Hypothalamus (tissue), 51 donors: ENCODE measurements at places on chromosomes 6 and 20.

DNA sequence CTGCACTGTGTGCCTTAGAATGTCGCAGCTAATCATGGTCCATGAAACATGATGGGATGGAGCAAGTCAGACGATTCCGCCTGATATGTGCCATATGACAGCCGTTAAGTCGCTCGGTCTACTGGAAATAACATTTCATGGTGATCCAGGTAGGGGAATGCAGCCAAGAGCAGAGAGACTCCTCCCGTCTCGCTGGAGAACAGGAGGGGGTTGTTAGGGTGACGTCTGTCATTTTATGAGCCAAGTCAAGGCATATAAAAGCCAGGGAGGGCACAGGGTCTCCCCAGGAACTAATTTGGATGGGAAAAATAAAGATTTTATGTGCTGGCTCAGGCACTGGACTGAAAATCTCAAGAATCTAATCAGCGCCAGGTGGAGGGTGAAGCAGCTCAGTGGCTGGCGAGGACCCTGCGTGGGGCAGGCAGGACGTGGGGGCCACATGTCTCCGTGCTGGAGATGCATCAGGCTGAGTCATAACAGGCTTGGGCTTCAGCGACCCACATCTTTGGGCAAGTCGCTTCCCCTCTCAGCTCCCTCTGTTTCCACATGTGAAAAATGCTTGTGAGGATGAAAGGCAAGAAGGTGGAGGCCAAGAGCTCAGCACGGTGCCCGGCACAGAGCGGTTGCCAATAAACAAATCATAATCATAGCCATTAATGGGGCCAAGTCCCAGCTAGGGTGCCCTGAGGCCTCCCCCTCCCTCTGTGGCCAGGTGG, 234.6 kb downstream of the ANKRD60 start:
- DNase-seq = no peak

GRCh38 chr20:17863577-17864292, 104.9 kb downstream of the SNX5 start:
- DNase-seq = no peak

DNA sequence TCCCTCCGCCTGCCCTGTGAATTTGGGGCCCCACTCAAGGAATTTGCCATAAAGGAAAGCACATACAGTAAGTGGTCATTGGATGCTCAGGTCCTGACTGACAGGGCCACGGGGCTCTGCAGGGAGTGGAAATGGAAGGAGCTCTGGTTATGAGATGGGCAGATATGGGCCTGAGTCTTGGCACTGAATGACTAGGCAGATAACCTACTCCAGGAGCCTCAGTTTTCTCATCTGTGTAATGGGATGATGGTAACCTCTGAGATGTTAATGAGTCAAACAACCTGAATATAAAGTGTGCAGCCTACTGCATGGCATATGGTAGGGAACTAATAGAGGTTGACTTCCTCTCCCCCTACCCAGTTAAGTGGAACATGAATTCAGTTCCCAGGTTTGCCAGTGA, 56.4 kb upstream of the NAA20 start:
- no peak for DNase-seq

DNA sequence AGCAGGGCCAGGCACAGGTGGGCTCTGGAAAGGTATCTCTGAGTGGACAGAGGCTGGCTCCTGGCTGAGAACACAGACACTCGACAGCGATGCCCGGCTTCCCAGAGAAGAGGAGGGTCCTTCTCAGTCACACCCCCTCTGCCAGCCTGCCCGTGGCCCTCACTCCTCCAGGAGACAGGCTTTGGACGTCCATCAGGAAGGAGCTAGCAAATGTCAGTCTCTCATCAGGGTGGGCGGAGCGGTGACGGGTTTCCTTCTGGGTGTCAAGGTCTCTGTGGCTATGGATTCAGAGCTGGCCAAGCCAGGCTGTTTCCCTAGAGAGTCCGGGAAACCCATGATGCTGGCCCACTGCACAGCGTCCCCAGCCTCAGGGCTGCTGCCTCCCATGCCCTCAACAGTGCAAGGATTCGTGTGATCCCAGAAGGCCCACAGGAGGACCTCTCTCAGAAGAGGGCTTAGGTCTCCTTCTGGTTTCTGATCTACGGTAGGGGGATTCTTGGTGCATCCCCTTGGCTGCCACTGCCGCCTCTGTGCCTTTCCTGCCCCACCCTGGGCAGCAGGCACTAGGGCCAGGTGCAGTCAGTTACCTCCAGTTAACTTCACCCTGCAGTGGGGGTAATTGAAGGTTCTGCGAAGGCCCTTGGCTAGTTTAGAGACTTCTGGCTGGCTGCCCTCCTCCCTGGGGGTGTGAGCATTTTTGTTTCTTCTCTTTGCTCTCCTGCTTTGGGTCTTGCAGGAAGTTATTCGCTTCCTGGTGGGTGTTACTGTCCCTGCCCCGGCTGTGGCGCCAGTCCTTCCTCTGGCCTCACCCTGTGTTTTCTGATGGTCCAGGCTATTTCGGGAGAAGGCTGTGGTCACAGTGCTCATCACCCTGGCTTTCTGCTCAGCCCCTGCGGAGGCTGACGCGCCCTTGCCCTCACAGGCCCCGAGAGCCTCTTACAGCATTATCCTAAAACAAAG, 80.2 kb downstream of the CDH4 start:
- no peak for DNase-seq

- no peak for DNase-seq
Measured at GRCh38 chr20:62764156-62764935, 31.9 kb upstream of the MRGBP start.

GRCh38 chr6:76942203-76942966, 520.9 kb downstream of the HTR1B start:
- no peak for DNase-seq

DNA sequence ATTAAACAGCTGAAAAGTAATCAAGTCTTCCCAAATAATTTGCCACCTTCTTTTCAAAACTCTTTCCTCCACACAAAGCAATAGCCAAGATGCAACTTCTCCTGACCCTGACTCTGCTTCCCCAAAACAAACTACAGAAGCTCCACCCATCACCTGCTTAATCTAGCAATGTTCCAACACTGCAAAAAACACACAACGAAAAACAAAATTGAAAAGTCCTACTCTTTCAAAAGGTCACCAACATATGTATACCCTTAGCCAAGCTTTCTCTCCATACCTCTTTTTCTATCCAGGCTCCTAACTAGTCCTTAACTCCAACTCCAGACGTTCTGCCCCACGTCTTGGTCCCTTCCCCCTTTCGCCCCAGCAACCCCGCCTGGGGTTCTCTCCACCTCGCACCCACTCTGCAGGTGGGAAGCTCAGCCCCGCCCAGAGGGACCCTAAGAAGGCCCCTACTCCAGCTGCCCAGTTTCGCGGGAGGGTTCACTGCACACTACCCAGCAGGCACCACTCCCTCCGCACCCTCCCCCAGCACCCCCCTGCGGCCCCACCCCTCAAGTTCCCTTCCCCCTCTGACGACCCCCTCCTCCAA, 717 bp downstream of the CSNK2A1 start:
- no peak for DNase-seq

DNA sequence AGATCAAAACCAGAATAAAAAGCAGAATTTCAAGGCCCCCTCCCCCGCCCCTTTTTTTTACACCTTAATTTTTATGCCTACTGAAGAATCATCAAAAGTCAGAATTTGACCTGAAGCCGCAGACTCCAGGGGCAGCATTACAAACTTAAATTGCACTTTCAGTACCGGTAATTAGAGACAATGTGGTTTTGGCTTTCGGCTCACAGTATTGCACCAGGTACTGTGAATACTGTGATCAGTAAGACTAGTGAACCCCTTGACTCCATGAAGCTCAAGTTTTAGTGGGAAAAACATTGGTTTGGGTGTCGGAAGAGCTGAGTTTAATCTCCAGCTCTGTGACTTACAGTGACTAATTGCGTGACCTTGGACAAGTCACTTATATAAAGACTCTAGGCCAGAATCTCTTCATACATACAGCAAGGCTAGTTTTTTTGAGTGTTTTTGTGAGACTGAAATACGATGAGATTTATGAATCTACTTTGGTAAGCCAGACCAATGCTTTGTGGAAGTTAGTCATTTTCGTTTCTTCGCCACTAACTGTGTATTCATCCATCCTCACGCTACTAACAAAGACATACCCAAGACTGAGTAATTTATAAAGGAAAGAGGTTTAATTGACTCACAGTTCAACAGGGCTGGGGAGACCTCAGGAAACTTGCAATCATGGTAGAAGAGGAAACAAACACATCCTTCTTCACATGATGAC, 114.7 kb downstream of the SASH1 start:
- no peak for DNase-seq

DNA sequence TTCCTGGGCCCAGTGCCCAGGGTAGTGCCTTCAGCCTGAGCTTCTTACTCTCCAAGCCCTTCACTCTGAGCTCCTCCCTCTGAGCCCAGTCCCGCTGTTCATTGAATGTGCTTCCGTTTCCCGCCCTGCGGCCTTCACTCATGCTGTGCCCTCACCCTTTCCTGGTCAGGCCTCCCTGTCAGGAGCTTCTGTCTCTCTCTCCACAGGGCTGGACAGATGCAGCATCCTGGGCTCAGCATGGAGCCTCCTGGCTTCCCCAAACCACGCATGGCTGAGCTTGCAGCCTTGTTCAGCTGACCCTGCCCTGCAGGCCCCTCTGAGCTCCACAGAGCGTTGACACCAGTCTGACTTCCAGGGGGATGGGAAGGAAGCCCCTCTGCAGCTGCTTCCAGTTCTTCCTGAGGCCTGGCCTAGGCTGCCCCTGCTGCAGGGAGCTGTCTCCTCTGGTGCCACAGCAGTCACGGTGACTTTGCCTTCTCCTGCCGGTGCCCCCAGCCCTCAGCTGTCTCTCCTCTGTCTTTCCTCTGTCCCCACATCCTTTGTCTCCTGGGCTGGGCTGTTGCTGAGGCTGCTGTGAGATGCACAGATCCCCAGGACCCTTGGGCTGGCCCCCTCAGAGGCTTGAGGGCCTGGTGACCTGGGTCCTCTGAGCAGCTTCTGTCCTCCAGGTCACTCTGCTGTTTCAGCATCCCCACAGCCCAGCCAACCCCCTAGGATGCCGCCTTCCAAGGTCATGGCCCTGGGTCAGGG, 7.9 kb upstream of the MYT1 start:
- DNase-seq = no peak

GRCh38 chr6:89449193-89449592, 16.2 kb downstream of the ANKRD6 start:
- DNase-seq = no peak

DNA sequence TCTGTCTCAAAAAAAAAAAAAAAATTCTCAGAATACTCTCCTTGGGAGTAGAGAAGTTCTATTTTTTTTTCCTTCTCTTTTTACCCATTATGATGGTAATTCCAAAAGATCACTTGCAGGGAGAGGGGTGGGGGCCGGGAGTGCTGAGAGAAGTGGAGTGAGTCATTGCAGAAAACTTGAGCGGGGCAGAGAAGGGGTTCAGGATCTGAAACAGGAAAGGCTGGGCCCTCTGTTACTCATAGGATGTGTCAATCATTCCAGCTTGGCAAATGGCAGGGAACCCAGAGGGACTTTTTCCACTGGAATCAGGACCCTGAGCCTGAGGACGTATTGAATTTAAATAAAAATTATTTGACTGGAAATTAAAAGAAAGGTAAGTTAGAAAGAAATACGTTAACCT, 111.4 kb upstream of the ARMC2 start:
- DNase-seq = no peak
